ENCODE measurements at places on chromosomes 12 and 14. TPM values are rescaled to one million over a fixed set of nuclear protein-coding genes. Genes with fewer than 3 reads are reported as not detected.

NFATC4 gene
- 41.1 TPM for total RNA-seq

MUCL1 gene
- not detected for total RNA-seq

DNA sequence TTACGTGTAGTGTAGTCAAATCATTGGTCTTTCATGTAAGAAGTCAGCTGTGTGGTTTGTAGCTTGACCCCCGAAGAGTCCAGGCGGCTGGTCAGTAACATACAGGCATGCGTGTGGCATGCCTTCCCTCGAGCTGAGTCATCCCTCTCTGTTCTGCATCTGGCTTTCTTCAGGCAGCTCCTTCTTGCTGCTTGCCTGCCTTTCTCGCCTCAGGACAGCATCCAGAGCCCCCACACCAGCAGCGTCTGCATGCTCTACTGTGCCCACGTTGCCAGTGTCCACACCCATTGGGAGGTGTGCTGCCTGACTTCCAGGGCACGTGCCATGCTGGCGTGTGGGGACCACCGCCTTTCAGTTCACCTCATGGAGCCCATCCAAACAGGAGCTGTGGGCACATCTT, 96.8 kb downstream of the EP400 start:
- no peak for DNase-seq

DNA sequence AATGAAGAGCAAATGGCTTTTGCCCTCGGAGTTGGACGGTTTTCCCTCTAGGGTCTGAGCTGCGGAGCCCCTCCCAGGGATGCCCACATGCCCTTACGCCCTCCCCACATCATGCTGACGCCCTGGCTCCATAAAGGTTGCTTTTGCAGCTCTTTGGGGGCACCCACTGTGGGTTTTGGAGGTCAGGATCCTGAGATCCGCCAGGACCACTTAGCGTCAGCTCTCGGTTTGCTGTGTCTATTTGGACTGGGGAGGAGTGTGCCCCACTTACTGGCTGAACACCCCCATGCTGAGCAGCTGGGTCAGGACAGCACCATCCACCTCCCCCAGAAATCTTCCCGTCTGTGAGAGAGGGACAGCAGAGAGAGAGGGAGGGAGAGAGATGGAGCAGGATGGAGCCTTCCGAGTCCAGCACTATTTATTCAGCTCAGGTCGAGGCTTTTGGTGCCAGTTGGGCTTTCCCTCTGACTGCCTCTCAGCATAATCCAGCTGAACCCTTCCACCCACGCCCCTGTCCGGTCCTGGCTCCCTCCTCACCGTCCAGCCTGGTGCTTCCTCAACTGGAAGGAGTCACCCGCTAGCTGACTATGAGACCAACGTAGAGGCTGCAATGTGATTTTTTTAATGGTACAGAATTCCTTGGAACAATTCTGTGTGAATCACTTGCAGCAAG, 18.9 kb upstream of the LRTM2 start:
- no peak for DNase-seq

BHLHE41 gene
- 31.5 TPM for total RNA-seq

- DNase-seq: no peak
Measured at GRCh38 chr12:92389466-92389865, 243.8 kb upstream of the BTG1 start.

DNA sequence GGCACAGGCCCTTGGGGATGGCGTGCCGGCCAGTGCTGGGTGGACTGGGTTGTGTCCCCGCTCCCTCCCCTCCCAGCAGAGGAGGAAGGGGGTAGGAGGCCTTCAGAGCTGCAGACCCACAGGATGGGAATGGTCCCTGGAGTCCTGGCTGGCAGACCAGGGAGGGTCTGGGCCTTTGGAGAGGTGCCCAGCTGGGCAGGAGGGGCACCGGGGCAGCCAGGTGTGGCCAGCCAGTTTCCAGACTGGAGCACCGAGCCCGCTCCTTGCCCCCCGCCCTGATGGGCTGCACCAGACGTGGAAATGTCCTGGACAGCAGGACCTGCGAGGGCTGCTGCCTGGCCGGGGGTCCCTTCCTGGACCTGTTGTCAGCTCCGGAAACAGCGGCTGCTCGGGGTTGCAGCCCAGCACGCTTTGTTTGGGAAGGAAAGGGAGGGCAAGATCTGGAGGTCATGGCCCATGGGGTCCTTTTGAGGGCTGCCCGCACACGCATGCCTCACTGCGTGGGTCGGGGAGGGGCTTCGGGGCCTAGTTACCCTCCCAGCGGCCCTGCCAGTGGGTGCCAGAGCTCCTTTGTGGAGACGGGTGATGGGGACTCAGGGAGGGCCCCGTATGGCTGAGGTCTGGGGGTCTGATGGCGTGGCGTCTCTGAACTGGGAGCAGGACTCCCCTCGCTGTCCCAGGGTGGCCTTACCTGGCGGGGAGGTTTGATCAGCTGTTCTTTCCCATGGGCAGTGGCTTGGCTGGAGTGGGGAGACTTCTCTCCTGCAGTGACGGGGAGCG, 9.1 kb downstream of the KIF26A start:
- DNase-seq: no peak

GRCh38 chr12:30874455-30875321, 51.9 kb upstream of the TSPAN11 start:
- no peak for DNase-seq
